Endothelial cell (in vitro differentiated cells): ENCODE measurements at places on chromosomes 4 and X. TPM values are rescaled to one million over a fixed set of nuclear protein-coding genes. Genes with fewer than 3 reads are reported as not detected.

DNA sequence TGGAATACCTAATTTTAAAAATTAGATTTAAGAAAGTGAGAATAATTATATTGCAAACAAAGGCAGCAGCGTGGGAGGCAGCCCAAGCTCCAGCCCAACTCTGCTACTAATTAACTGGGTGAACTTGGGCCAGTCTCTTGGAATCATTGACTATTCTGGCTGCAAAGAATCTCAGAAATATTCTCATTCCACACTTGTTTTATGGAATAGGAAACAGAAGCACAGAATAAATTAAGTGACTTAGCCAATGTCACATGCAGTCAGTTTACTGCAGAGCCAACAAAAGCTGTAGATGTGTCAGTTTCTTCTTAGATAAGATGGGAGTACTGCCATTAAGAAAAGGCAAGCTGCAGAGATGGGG lies 132.6 kb upstream of the FAM9B start:
- DNase-seq, result no peak

DNA sequence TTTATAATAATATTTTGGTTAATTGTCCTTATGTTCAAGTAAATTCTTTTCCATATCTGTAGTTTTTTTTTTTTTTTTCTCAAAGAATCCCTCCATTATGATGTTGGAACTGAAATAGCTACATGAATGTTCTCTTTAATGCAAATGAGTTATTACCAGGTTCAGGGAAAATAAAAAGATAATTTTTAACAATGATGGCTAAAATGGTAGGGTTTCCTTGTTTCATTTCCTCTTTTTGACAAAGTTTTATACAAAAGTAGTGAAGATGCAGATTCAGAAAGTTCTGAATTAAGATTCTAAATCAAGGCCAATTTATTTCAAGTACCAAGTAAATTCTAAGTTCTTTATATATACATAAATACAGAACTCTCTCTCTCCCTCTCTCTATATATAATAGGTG lies 779.0 kb upstream of the INTU start:
- no peak for DNase-seq

Gene RP2
- total RNA-seq, result 16.6 TPM

- no peak for DNase-seq
Measured at GRCh38 chr4:72553540-72554337, 15.3 kb downstream of the ADAMTS3 start.

DNA sequence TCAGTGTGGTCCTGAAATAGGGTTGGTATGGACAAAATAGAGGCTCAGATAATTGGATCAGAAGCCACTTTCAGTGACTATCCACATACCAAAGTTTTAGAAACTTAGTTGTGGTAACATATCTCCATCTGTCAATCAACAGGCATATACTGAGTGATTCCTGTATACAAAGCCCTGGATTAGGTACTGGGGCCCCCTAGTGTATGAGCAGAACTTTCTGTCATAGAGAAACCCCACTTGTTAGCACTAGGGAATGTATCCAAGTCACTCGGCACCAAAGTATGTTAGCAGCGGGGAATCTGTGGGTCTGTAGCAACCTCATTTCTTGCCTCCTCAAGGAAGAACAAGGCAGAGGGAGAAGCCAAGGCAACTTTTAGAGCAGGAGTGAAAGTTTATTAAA lies 50.7 kb downstream of the MAP7D3 start:
- DNase-seq, result no peak

Gene PABPC1L2A
- total RNA-seq, result 3.8 TPM

GRCh38 chr4:153784166-153784699 lies 4.7 kb downstream of the SFRP2 start:
- DNase-seq, result no peak

Gene USP26
- total RNA-seq, result not detected

- no peak for DNase-seq
Measured at GRCh38 chrX:110097920-110098319, 95.0 kb downstream of the TMEM164 start.

DNA sequence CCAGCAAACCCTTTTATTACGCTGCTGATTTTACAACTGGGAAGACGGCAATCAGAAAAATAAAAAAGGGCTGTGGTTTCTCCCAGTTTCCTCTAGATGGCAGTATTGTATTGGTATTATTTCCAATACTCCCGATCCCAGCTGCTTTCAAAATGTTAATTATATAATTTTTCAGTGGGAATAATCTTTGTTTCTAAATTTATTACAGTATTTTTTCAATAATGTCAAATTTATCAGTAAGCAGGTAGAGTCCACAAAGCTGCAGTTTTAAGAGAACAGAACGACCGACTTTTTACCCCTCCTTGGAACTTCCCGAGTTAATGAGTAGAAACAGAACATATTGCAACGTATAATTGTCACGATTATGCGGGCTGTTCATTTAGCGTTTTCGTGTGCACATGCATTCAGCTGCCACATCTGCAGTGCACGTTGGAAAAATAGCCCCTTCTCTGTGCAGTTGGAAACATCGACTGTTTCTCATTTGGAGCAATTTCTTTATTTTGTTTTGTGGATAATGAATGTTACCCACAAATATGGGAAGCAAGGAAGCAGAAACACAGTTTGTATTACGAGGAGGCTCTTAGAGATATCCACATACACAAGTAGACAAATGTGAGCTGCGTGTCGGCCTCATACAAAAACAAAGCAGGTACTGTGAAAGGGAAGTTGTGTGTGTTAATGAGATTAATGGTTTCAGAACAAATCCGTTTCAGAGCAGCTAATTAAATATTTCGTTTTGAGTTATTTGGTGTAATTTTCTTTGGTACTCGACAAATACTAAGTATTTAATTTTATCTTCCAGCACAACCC lies 188.0 kb downstream of the STIM2 start:
- DNase-seq, result no peak

Gene PAGE2
- not detected for total RNA-seq

Gene NPY2R
- 3.6 TPM for total RNA-seq

Gene UCP1
- 19.5 TPM for total RNA-seq

DNA sequence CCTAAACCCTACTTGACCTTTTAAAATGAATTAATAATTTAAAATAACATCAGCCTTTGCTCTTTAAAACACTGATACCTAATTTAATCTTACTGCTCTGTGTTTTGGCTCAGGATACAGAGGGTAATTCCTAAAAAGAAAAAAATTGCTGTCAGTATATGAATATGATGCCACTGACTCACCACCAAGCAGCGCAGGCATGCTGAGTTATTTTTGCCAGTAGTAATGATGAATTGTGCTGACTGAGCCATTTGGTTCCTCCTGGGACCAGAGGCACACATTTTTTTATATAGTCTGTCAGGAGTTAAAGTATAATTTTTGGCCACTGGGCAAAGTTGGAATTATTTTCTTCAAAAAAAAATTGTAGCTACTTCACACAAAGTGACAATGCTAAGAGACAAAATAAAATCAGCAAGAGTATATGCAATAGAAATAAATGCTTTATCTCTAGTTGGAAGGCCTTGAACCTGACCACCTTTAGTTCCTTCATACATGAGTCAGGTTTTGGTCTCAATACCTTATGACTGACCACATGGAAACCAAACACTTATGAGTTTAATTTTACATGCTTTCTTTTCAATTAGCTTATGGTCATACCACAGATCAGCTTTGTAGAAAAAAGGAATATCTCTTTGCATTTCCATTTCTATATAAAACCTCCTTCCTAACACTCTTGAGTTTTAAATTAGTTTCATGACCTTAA lies 115.1 kb downstream of the PPP3CA start:
- no peak for DNase-seq

- no peak for DNase-seq
Measured at GRCh38 chr4:146261041-146261440, 46.7 kb downstream of the REELD1 start.

GRCh38 chr4:141845901-141846300 lies 209.5 kb downstream of the IL15 start:
- no peak for DNase-seq

Gene SRPX
- total RNA-seq, result 23.8 TPM

- DNase-seq, result no peak
Measured at GRCh38 chr4:113888006-113888405, 91.4 kb downstream of the ARSJ start.

Gene GK2
- total RNA-seq, result not detected

Gene HNRNPH2
- total RNA-seq, result 53.2 TPM

Gene TEX11
- not detected for total RNA-seq

GRCh38 chr4:102321260-102321995 lies 23.9 kb downstream of the SLC39A8 start:
- peak; percentile 30 for DNase-seq

DNA sequence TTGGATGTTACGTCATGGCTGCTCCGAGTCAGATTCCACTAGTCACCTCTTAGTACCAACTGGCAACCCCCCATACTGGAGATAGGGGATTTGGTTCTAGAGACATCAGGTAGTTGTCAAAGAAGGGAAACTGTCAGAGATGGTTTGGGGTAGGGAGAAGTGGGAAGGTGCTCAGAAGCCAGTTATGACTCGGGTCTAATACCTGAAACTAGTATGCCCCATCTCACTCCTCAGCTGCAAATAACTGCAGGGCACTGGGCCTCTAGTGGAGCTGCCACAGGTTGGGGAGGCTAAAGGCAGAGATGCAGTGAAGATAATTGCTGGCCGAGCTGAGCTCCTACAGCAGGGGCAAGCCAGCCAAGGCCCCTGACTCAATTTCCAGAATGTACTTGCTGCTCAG lies 30.0 kb downstream of the OTUD6A start:
- no peak for DNase-seq

Gene AMBN
- total RNA-seq, result not detected

DNA sequence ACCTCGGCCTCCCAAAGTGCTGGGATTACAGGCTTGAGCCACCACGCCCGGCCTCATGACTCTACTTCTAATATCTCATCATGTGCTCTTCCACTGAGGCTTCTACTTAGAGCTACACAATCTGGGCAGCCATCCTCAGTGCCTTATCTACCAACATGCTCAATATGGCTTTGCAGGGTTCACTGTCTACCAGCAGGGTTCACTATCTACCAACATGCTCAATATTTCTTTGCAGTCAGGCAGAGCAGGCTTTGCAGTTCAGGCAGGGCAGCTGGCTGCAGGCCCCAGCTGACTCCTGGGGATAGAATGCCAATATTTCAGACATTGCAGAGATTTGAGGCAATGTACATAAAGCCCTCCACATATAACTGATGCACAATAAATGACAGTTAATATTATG lies 47.5 kb downstream of the PKD2 start:
- peak; percentile 56 for DNase-seq

Gene RBM46
- not detected for total RNA-seq

Gene XG
- 0.18 TPM for total RNA-seq

GRCh38 chr4:47484168-47484567 lies 907 bp upstream of the ATP10D start:
- no peak for DNase-seq

Gene SOWAHD
- not detected for total RNA-seq

GRCh38 chr4:152528060-152528459 lies 7.8 kb downstream of the FBXW7 start:
- DNase-seq, result no peak

GRCh38 chr4:914531-914930 lies 17.6 kb downstream of the GAK start:
- DNase-seq, result no peak

DNA sequence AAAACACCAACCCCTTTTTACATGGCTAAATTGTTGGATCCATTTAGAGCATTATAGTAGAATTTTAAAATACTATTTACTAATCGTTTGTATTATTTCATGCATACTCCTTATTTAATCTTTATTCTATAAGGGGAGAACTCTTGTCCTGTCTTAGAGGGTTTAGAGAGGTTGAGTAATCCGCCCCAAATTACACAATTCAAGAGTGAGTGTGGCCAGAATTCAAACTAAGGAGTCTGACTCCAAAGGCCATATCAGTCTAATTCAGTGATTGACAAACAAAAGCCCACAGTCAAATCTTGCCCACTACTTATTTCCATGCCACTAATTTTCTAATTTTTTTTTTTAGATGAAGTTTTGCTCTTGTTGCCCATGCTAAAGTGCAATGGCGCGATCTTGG lies 33.7 kb upstream of the NEIL3 start:
- no peak for DNase-seq

GRCh38 chr4:26503427-26503826 lies 13.1 kb upstream of the CCKAR start:
- no peak for DNase-seq

Gene DACH2
- 0.08 TPM for total RNA-seq

DNA sequence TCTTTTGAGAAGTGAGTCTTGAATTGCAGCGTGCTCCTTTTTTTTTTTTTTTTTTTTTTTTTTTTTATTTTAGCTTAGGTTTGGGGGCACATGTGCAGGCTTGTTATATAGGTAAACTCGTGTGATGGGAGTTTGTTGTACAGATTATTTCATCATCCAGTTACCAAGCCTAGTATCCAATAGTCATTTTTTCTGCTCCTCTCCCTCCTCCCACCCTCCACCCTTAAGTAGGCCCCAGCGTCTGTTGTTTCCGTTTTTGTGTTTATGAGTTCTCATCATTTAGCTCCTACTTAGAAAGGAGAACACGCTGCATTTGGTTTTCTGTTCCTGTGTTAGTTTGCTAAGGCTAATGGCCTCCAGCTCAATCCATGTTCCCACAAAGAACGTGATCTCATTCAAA lies 81.3 kb upstream of the TSPAN5 start:
- DNase-seq, result no peak

- no peak for DNase-seq
Measured at GRCh38 chrX:123399709-123400108, 215.6 kb downstream of the GRIA3 start.

DNA sequence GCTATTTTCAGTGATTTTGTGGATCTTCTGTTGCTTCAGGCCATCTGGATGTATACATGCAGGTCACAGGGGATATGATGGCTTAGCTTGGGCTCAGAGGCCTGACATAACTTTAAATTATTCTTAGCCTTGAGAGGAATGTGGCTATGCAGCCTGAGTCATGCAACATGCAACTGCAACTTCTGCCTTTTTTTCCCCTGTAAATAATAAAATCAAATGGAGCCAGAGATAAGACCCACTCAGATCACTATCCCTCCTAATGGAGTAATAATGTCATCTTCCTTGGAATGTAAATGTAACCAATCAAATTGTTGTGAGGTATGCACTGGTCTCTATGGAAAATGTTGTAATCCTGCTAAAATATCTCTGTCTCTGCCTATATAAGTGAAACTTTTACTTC lies 54.9 kb downstream of the MAGEB17 start:
- DNase-seq, result no peak

Gene GC
- total RNA-seq, result 0.23 TPM

- no peak for DNase-seq
Measured at GRCh38 chr4:182272151-182272550, 28.9 kb downstream of the TENM3 start.

Gene AGA
- 8.6 TPM for total RNA-seq

Gene NAP1L3
- 18.3 TPM for total RNA-seq

Gene RPL10
- total RNA-seq, result 3,704 TPM

Gene FHIP1A
- 2.4 TPM for total RNA-seq
